ENCODE measurements at places on chromosomes 5 and 9.

DNA sequence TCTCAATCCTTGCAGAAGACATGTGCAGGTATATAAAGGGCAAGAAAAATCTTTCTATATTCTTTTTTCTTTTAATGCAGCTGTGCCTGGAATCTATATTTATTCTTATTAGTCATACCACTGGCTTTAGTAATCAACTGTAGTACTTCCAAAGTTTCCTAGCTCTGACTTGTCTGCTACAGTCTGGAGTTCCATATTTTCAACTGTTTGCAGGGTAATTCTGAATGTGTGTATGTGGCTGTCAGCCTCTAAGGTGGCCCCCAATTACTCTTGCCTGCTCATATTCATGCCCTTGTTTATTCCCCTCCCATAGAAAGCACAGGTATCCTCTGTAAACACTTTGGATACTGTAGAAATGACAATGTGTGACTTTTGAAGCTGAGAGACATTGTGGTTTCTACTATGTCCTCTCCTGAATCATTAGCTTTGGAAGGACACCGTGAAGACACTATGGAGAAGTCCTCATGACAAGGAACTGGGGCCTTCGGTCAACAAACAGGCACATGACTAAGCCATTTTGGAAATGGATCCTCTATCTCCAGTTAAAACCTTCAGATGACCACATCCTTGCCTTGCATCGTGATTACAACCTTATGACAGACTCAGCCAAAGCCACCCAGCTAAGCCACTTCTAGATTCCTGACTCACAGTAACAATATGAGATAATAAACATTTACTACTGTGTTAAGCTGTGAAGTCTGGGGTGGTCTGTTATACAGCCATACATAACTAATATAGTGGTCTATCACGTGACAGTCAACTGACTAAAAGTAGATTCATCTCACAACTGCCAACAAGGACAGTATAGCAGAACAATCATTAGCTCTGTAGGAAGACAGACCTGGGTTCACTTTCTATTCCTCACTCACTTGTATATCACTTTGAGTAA is 49.5 kb upstream of the SUSD1 start:
- no peak overlapping the region for H3K4me3 ChIP-seq
- DNase-seq = no peak
- H3K27ac ChIP-seq = no peak overlapping the region
- H3K36me3 ChIP-seq = no peaks in the 10 kb centered on the region
- H3K4me1 ChIP-seq = no peaks in the 10 kb centered on the region

- no peak for DNase-seq
- H3K4me3 ChIP-seq = no peak overlapping the region
- H3K27ac ChIP-seq = no peak overlapping the region
- no peaks in the 10 kb centered on the region for H3K27me3 ChIP-seq
- H3K4me1 ChIP-seq = peaks cover 10% of the 10 kb centered on the region
Measured at GRCh38 chr5:138972836-138973235, 97.7 kb upstream of the LRRTM2 start.

- peaks cover 31% of the 10 kb centered on the region for H3K4me1 ChIP-seq
- no peak overlapping the region for H3K27ac ChIP-seq
- H3K36me3 ChIP-seq = no peaks in the 10 kb centered on the region
Measured at GRCh38 chr5:150542933-150543445, 35.1 kb downstream of the NDST1 start.

DNA sequence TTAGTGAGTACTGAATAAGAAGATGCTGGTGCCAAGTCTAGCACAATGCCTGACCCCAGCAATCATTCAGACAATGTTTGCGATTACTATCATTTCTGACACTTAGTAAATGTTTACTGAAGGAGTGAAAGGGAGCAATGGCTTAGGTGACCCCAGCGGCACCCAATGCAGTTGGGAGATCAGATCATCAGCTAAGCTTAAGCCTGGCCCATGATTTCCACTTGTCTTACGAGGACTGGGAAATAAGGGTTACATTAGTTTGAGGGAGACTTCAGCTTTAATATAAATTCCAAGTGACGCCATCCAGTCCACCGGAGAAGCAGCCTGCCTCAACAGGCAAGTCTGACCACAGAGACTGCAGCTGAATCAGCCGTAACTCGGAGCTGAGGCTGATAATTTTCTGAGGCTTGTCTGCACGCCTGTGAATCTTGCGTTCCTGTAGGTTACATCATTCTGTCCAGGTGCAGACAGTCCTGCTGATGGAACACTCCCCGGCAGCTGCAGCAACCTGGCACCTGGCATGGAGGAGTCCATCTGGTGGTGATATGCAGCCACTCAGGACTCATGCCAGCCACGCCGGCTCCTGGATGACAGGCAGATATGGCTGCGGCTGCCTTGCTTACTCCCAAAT is 34.9 kb upstream of the FGF1 start:
- no peaks in the 10 kb centered on the region for H3K4me1 ChIP-seq
- no peak overlapping the region for H3K27ac ChIP-seq
- H3K4me3 ChIP-seq = no peak overlapping the region
- DNase-seq = no peak

GRCh38 chr5:114360816-114361723 is 800 bp upstream of the KCNN2 start:
- H3K27me3 ChIP-seq = no peaks in the 10 kb centered on the region
- no peak overlapping the region for H3K27ac ChIP-seq
- no peaks in the 10 kb centered on the region for H3K36me3 ChIP-seq
- peak overlapping the region; percentile 37 for H3K4me3 ChIP-seq

GRCh38 chr9:78671785-78672184 is 374.9 kb downstream of the PSAT1 start:
- H3K4me1 ChIP-seq = no peaks in the 10 kb centered on the region
- H3K4me3 ChIP-seq = no peak overlapping the region
- H3K27ac ChIP-seq = no peak overlapping the region
- no peaks in the 10 kb centered on the region for H3K36me3 ChIP-seq

- H3K27ac ChIP-seq = no peak overlapping the region
- H3K36me3 ChIP-seq = no peaks in the 10 kb centered on the region
- no peak for DNase-seq
Measured at GRCh38 chr9:37587521-37587920, 4.9 kb downstream of the TOMM5 start.

- no peaks in the 10 kb centered on the region for H3K4me1 ChIP-seq
- no peak overlapping the region for H3K27ac ChIP-seq
- no peaks in the 10 kb centered on the region for H3K27me3 ChIP-seq
Measured at GRCh38 chr9:106969696-106970095, 106.7 kb downstream of the ZNF462 start.

GRCh38 chr5:140966293-140967225 is at the start of gene PCDHAC2:
Gene PCDHAC2, plus strand, starts transcription at chr5:140966476. Its CDS starts 291 bp downstream, at chr5:140966767.
- no peaks in the 10 kb centered on the region for H3K27me3 ChIP-seq
- H3K27ac ChIP-seq = no peak within 1 kb of the TSS
- H3K4me3 ChIP-seq = peak within 1 kb of the TSS; percentile 50
- peaks cover 2% of the 10 kb centered on the region for H3K4me1 ChIP-seq
- peak; percentile 21 for DNase-seq
- no peaks in the 10 kb centered on the region for H3K36me3 ChIP-seq
